ENCODE measurements at places on chromosomes 1 and 21.

GRCh38 chr1:51504806-51505525, 14.1 kb downstream of the EPS15 start:
- DNase-seq = no peak

GRCh38 chr1:7199077-7199779, 414.0 kb downstream of the CAMTA1 start:
- no peak for DNase-seq

DNA sequence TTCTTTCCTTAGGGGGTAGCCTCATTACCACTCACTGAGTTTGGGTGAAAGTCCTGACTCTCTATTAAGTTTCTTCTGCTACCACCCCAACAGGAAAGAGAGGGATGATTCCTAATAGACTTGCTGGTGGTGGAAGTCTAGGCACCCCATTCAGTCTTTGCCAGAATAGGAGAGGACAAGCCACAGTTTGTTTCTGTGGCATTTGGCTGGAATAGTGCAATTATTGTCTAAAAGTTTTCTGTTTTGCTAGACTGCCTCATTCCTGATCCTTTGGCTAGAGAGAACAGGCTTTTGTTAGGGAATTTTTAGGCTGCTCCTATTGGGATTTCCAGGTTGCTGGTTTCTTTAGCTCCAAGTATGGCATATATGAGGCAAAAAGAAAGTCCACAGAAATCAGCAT, 9.9 kb upstream of the HJV start:
- DNase-seq = no peak

DNA sequence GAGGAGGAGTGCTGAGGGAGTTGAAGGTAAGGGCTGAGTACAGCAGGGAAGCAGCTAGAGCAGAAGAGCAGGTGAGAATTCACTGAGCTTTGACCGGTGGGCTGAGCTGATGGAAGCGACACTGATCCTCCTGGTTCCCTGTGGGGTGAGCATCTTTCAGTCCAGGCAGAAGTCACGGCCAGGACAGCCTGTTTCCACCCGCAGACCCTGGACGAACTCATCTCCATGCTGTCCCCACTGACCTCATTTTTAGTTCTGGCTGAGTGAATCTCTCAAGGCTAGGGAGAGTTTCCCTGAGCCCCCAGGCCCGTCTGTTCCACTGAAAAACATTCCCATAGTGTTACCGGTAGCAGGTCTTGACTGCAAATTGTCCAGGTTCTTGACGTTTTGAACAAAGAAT, 31.5 kb downstream of the FAM163A start:
- DNase-seq = no peak

DNA sequence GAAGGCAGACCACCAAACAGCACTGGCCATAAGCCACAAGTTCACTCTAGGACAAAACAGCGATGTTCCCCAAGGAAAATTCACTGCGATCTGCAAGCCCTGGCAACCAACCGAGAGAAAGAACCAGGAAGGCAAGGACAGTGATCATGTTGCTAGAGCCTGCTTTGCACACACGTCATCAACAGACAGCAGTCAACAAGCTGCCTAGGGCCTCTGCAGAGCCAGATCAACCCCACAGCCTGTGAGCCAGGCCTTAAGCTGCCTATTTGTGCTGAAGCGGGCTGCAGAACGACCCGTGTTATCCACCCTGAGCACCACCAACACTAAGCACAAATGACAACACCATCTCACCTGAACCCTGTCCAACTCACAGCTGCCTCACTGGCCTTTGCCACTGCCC, 6.2 kb upstream of the YRDC start:
- DNase-seq = no peak

DNA sequence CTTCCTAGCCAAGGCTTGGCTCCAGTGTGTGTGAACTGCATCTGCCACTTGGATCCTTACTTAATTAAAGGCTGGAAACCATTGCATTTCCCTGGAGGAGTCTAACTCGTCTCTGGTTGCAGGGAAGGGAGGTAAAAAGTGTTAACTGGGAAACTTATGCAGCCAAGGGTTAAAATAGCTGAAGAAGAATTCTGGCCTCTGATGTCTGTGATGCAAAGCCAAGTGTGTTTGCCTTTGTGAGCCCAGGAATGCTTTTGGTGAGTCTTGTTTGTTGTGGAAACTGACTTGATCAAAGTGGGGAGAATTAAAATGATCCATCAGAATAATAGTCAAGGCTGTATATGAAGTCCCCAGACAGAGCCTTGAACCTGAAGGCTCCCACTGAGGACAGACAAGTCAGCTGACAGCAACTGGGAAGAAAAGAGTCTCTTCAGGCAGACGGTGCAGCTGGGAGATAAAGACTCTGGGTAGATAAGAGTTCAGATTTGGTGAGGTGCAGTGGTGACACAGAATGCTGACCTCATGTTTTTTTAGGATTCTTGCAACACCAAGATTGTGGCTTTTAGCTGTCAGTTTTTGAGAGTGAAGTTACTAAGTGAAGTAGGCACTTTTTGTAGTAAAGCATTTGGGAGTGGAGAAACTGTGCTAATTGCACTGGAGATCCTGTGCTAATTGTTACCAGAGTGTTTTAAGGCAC, 59.5 kb upstream of the WLS start:
- DNase-seq = no peak

DNA sequence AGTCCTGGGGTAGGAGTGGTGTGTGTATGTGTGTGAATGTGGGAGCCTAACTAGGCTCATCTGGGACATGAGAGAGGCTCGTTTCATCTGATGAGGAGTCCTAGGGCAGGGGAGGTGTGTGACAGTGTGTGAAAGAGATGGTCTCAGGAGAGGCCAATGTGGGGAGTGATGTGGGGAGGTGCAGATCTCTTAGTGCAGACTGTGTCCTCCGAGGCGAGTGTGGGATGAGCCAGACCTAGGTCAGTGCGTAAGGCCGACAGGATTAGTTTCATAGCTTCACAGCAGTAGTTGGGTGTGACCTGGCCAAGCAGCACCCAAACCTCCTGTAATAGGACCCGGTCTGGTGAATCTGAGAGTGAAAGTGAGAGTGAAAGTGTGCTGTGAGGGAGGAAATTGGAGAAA, 94.7 kb downstream of the LIPI start:
- no peak for DNase-seq
